Uterine smooth muscle cell (primary cell): ENCODE measurements at places on chromosomes 3 and 15. TPM values are rescaled to one million over a fixed set of nuclear protein-coding genes. Genes with fewer than 3 reads are reported as not detected.

IMPG2 gene
- total RNA-seq: 0.25 and 0.44 TPM in 2 replicates

GLDN gene
- total RNA-seq: 0.22 and 0.37 TPM in 2 replicates

SPG11 gene
- total RNA-seq: 79.7 and 106 TPM in 2 replicates

ZBBX gene
- total RNA-seq: under 0.01 and 0.12 TPM in 2 replicates

COLQ gene
- total RNA-seq: 0.66 and 0.75 TPM in 2 replicates
